ENCODE measurements at places on chromosomes 2 and 18.

- H3K27me3 ChIP-seq = no peaks in the 10 kb centered on the region
- no peak overlapping the region for H3K4me3 ChIP-seq
- no peak for DNase-seq
Observed at GRCh38 chr2:47992671-47993070, 86.4 kb upstream of the FBXO11 start.

- H3K27me3 ChIP-seq = peaks cover 3% of the 10 kb centered on the region
- no peaks in the 10 kb centered on the region for H3K36me3 ChIP-seq
- H3K4me3 ChIP-seq = no peak overlapping the region
- H3K27ac ChIP-seq = no peak overlapping the region
- DNase-seq = no peak
Observed at GRCh38 chr18:21277578-21277977, 35.5 kb downstream of the GREB1L start.

DNA sequence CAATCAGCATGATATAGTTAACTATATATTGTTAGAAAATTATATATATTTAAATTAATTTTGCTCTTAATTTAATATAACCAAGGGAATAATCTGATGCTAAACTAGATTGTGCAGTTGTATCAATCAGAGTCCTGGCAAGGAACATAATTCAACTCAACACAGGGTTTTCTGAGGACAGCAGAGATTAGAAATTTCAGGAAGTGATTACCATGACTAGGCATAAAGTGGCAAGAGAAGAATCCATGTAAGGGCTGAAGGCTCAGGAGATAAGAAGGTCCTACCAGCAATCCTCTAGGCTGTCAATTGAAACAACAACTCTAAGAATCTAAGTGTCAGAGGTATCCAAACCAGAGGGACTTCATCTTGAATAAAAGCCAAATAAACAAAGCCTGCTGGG, 807.8 kb downstream of the DSC3 start:
- no peaks in the 10 kb centered on the region for H3K4me1 ChIP-seq
- no peak for DNase-seq
- H3K27me3 ChIP-seq = no peaks in the 10 kb centered on the region
- no peaks in the 10 kb centered on the region for H3K36me3 ChIP-seq
- H3K27ac ChIP-seq = no peak overlapping the region

GRCh38 chr2:135226961-135227360, 174.9 kb downstream of the RAB3GAP1 start:
- H3K27me3 ChIP-seq = no peaks in the 10 kb centered on the region
- H3K4me3 ChIP-seq = no peak overlapping the region
- no peak for DNase-seq
- no peaks in the 10 kb centered on the region for H3K36me3 ChIP-seq
- H3K27ac ChIP-seq = no peak overlapping the region
- H3K4me1 ChIP-seq = no peaks in the 10 kb centered on the region

- H3K27ac ChIP-seq = no peak overlapping the region
- no peaks in the 10 kb centered on the region for H3K4me1 ChIP-seq
- peaks cover 3% of the 10 kb centered on the region for H3K27me3 ChIP-seq
- no peak overlapping the region for H3K4me3 ChIP-seq
Observed at GRCh38 chr2:88500691-88501090, 48.2 kb upstream of the FOXI3 start.

DNA sequence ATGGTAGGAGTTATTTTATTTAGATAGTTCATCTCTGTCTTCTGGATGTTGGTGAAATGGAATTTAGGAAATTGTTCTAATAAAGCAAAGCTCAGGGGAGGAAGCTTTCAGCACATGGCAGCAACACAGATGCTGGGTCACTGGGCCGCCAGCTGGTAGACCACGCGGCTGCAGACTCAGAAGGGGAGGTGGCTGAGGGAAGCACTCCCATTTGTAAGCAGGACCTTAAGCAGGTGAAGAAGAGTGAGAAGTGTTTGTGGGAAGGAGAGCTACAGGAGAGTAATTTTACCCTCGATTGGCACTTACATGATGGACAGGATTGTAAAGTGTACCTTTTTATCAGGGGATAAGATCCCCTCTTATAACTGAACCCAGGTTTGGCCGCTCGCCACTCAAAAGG, 24.4 kb downstream of the NMS start:
- H3K4me1 ChIP-seq = no peaks in the 10 kb centered on the region
- no peak for DNase-seq
- H3K27ac ChIP-seq = no peak overlapping the region

- DNase-seq = no peak
- H3K4me3 ChIP-seq = no peak overlapping the region
- H3K27me3 ChIP-seq = peaks cover 15% of the 10 kb centered on the region
- H3K4me1 ChIP-seq = peaks cover 27% of the 10 kb centered on the region
- H3K36me3 ChIP-seq = peaks cover 13% of the 10 kb centered on the region
Observed at GRCh38 chr2:221546505-221547225, 25.4 kb downstream of the EPHA4 start.

DNA sequence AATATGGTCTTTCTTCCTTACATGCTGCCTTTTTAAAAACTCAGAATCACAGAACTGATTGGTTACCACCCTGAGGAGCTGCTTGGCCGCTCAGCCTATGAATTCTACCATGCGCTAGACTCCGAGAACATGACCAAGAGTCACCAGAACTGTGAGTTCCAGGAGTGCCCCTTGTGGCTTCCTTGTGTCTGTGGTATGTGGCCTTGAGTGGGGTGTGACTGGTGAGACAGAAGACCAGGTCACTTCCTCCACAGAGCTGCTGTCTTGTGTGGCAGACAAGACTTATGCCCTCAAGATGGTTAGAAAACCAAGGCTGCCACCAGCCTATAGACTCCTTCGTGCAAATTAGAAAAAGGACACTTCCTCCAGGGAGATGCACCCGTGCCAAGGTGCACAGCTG, 72.6 kb downstream of the EPAS1 start:
- DNase-seq = no peak
- H3K4me3 ChIP-seq = no peak overlapping the region
- H3K27ac ChIP-seq = no peak overlapping the region
- H3K27me3 ChIP-seq = peaks cover 24% of the 10 kb centered on the region
- peaks cover 24% of the 10 kb centered on the region for H3K4me1 ChIP-seq

DNA sequence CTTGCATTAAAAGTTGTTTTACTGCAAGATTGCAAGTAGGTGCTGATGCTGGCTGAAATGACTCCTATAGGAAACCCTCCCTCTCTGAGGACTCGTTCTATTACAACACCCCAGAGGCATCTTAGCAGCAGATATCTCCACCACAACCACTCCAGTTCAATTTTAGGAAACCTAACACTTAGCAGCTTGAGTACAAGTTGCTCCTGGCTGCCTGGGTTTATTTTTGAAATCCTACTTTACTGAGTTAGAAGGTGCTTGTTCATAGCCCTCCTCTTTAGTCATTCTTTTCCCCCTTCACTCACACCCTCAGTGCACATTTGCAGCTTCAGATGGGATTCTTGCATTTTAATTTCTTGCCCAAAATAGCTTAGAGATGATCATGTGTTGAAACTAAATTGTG, 111.5 kb downstream of the MTCL1 start:
- no peaks in the 10 kb centered on the region for H3K36me3 ChIP-seq
- no peaks in the 10 kb centered on the region for H3K4me1 ChIP-seq
- DNase-seq = no peak

- no peak overlapping the region for H3K4me3 ChIP-seq
- peaks cover 12% of the 10 kb centered on the region for H3K27me3 ChIP-seq
- no peaks in the 10 kb centered on the region for H3K36me3 ChIP-seq
- DNase-seq = no peak
- H3K27ac ChIP-seq = no peak overlapping the region
- H3K4me1 ChIP-seq = no peaks in the 10 kb centered on the region
Observed at GRCh38 chr18:63960891-63961290, 9.0 kb upstream of the SERPINB8 start.

GRCh38 chr2:11473659-11474433, 7.9 kb upstream of the E2F6 start:
- no peak overlapping the region for H3K4me3 ChIP-seq
- no peaks in the 10 kb centered on the region for H3K36me3 ChIP-seq
- H3K27me3 ChIP-seq = peaks cover 8% of the 10 kb centered on the region
- DNase-seq = no peak
- no peak overlapping the region for H3K27ac ChIP-seq
- no peaks in the 10 kb centered on the region for H3K4me1 ChIP-seq
